ENCODE measurements at places on chromosomes 3 and 15.

DNA sequence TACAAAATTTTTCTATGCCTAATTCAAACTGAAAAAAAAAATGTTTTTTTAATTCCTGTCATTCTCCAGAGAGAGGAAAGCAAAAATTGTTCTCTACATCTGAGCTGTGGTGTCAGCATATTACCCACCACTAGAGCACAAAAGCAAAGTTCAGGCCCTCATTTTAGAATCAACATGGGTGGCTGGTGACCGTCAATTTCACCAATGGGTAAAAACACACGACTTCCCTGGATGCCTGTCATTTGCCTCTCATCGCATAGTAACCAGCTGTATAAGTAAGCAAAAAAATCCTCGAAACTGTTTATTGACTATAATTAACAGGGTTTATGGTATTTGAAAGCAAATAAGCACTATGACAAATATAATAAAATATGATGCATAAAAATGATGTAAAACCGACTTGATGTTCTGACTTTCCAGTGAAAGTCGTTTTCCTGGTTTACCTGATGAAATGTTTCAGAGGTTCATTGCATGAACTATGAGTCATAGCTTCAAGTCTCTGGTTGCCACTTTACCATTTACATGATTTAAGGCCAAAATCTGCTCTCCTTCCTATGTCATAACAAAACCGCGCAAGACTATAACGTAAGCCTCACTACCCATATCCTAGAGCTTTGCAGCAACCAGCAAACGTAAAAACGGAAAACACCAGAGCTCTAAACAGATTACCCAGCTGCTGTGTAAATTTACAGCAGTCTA lies 60.5 kb downstream of the THBS1 start:
- DNase-seq = no peak

GRCh38 chr15:63357061-63357460 lies 24.6 kb downstream of the CA12 start:
- no peak for DNase-seq

DNA sequence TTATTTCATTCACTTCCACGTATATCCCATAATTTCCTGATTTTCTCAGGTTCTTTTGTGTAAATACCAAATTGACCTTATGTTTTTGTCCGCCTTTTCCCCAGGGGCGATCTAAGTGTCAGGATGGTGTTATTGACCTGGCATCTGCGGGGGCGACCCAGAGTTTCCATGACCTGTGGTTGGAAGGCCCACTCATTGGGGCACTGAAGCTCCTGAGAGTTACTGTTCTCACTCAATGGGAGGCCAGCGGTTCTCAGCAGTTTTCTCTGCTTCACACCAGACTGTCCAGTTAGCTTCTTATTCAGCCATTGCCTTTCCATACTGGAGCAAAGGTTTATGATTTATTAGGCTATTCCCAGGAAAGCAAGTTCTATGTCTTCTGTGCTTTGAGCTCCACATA lies 53.3 kb downstream of the B3GALNT1 start:
- no peak for DNase-seq

DNA sequence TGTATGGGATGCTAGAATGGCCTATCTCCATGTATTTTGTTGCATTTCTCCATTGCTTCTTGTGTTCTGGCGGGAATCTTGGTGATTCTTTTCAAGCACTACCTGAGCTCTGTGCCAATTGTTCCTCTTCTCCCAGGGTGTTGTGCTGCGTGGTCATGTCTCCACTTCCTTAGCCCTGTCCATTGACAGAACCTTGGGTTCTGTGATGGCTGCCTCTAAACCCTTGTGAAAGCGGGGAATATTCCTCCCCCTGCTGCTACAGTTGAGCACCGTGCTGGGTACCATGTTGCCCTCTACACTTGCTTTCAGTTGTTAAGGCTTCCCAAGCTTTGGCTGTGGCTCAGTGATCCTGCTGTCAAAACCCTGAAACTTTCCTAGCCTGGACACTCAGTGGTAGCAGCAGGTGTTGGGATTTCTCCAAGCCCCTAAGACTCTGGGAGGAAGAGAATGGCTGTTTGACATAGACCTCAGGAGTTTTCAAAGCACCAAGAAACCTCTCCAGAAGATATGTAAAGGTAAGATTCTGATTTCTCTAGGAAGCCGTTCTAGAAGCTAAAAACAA lies 69.5 kb downstream of the MBNL1 start:
- no peak for DNase-seq

DNA sequence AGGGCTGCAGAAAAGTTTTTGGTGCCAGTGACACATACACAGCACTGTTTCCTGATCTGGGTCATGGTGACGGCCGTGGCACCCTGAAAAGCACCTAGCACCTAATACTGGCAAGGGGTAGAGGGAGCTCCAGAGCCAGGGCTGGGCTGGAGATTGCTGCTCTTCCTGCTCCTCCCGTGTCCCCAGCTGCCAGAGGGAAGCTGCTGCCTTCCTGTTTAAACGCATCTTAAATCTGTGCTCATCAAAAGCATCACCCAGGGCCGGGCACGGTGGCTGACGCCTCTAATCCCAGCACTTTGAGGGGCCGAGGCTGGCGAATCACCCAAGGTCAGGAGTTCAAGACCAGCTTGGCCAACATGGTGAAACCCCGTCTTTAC lies 156.7 kb upstream of the MEF2A start:
- DNase-seq = no peak

DNA sequence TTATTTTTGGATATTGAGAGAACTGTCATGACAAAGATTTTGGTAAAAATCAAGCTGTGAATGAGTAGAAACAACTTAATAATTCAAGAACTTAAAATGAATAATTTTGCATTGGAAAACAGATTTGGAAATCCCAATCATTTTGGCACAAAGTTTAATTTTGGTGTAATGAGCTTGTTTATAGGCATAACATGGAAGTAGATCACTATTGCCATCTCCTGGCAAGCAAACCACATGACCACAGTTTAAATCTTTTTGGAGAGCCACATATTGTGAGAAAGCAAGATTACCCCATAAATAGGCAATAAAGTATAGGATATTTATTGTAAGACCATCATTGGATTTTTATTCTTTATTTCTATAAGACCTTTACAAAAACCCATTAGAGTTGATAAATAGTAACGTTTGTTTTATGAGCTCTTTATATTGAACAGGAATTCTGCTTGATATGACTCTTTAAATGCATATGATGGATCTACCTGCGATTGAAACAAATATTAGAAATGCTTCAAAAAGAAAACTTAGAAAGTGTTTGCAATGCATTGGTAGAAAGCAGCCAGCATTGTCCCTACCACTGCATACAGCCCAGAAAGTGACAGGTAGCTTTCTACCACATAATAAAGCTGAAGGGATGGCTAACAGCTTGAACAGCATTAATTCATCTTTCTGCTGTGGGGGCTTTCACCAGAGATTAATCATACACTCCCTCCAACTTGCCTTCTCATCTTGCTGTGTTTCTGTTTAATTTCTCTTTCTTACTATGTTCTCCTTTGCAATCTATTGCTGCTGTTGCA lies 766.8 kb downstream of the TBL1XR1 start:
- DNase-seq = no peak

DNA sequence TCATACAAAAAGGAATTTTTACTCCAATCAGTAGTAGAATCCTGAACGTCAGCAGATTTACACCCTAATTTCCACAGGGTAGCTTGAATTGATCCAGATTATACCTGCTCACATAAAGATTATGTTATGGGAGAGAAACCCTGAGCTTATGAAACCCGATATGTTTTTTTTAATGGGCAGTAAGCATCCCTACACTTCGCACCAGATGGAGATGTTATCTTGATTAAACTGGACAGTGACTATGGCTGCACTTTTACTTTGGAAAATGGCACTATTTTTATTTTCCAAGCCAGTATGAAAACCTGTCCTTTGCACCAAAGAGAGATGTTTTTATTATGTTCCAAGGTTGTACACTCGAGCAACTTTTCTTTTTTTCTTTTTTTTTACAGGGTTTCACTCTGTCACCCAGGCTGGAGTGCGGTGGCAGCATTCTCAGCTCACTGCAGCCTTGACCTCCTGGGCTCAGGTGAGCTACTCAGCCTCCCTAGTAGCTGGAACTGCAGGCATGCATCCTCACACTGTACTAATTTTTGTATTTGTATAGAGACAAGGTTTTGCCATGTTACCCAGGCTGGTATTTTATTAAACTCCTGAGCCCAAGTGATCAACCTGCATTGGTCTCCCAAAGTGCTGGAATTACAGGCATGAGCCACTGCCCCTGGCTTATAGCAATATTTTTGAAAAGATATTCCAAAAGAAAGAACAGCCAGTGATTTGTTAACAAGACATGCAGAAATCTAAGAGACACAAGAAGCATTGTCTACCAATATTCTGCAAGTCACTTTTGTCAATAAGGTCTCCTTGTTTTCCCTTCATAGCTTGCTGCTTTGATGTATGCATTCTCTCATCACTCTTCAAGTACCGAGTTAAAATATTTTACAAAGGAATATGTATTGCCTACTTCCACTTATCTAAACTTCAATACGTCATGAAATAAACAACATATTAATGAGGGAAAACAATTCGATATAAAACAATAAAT lies 1412.6 kb downstream of the ZPLD1 start:
- no peak for DNase-seq

GRCh38 chr15:66294157-66294931 lies 976 bp downstream of the DIS3L start:
- DNase-seq = no peak

GRCh38 chr3:42746455-42747450 lies 26.3 kb downstream of the CCDC13 start:
- DNase-seq = no peak
